ENCODE measurements at places on chromosomes 16 and 17.
A peak's percentile ranks its signal among the peaks of the same experiment; 100 is the strongest.

GRCh38 chr17:49217651-49218413 is 7.3 kb downstream of the ABI3 start:
- DNase-seq, result no peak

- no peak for DNase-seq
Measured at GRCh38 chr17:76467809-76468633, 618 bp downstream of the AANAT start.

- DNase-seq, result no peak
Measured at GRCh38 chr16:30778549-30779244, 8.3 kb downstream of the ZNF629 start.

GRCh38 chr17:60743799-60744198 is 66.1 kb downstream of the BCAS3 start:
- DNase-seq, result peak; percentile 3

DNA sequence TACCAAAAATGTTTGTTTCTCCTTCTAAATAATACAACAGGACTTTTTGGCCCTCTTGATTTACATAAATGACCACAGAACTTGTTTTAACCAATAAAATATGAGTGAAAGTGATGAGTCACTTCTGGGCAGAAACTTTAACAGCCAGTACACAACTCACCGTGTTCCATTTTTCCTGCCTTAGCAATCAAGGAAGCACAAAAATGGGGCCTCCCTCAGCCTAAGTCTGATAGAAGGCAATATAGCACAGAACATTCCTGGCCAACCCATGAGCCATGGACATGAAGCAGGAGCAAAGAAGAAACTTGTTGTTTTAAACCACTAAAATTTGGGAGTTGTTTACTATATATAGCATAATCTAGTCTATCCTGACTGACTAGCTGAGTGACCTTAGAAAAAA is 61.1 kb upstream of the MTMR4 start:
- peak; percentile 27 for DNase-seq

DNA sequence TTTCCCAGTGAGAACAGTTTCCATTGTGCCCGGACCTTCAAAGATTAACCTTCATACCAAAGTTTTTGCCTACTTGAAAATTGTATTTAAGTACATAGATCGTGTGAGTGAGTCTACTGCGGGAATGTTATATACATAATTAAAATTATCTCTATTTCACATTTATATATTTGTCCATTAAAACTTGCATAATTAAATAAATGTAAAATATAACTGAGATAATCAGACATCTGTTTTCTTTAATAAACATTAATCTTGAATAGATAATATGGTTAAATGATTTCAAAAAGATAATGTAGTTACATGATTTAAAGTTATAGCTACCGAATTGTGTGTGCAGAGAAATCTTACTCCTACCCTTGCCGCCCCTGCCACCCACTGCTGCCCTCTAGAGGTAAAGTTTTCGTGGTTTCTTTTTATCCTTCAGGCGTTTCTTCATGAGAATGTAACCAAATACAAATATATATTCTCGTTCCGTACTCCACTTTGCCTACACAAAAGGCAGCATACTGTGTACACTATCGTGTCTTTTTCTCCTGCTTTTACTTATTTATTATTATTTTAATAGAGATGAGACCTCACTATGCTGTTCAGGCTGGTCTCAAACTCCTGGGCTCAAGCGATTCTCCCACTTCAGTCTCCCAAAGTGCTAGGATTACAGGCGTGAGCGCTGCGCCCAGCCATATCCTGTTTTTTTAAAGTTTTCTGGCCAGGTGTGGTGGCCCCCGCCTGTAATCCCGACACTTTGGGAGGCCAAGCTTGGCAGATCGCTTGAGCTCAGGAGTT is 35.6 kb downstream of the RPA1 start:
- peak; percentile 4 for DNase-seq

GRCh38 chr17:6261466-6261865 is 173.5 kb downstream of the AIPL1 start:
- no peak for DNase-seq

- no peak for DNase-seq
Measured at GRCh38 chr17:49486012-49486641, 9.0 kb upstream of the NGFR start.

DNA sequence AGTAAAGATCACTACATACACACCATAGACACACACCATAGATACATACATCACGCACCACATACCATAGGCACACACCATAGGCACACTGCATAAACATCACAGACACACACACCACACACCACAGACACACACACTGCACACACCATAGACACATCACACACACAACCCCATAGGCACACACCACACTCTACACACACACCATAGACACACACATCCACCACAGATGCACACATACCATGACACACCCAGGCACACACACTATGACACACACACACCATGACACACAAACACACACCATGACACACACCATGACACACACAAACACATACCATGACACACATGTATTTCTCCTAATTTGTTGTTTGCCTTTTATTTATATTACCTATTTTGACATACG is 14.1 kb downstream of the TBC1D16 start:
- DNase-seq, result no peak

GRCh38 chr16:28858421-28858820 is 5.2 kb upstream of the SH2B1 start:
- DNase-seq, result no peak

GRCh38 chr17:9529033-9529700 is 46.5 kb downstream of the STX8 start:
- peak; percentile 6 for DNase-seq

GRCh38 chr17:17186551-17187505 is 19.3 kb downstream of the PLD6 start:
- no peak for DNase-seq

DNA sequence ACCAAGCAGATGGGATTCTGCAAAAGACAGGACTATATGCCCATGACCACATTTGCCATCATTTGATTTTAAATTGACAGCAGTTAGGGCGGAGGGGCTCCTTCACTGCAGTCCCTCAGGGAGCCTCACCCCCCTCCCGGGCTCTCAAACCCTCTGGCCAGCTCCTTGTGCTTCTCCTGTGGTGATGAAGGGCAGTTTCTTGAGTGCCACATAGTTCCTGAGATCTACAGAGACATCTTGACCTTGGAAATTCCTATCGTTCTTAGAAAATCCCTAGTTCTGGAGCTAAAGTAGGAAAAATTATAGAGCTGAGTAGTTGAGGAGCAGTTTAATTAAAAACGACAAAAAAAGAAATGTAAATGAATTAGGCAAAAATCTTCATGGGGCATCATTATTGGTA is 231.5 kb downstream of the CCDC182 start:
- DNase-seq, result no peak

- DNase-seq, result no peak
Measured at GRCh38 chr16:2205967-2206313, 686 bp downstream of the MLST8 start.

GRCh38 chr16:27640277-27640600 is 90.3 kb downstream of the KATNIP start:
- no peak for DNase-seq

GRCh38 chr17:30579610-30580315 is 102.6 kb downstream of the GOSR1 start:
- DNase-seq, result no peak

- no peak for DNase-seq
Measured at GRCh38 chr17:31408586-31408985, 17.1 kb downstream of the RAB11FIP4 start.

DNA sequence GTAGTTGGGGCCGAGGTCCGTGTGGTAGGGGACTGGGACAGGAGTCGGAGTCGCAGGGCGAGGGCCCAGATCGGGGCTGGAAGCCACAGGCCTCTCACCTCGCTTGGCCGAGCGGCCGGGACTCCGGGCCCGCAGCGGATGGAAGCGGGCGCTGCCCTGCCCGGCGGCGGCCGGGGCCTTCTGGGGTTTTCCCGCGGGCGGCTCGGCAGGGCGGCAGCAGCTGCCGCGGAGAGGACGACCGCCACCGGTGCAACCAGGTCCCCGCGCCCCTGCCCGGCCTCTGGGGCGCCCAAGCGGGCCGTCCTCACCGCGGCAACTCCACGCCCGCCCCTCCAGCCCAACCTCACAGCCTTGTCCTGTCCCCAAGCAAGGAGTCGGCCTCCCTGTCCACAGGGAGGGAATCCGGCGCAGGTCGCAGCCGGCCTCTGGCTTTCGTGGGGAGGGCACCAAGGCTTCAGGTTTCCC is 15.6 kb upstream of the UTP6 start:
- DNase-seq, result no peak

- DNase-seq, result no peak
Measured at GRCh38 chr17:4232168-4232813, 31.5 kb downstream of the ANKFY1 start.

DNA sequence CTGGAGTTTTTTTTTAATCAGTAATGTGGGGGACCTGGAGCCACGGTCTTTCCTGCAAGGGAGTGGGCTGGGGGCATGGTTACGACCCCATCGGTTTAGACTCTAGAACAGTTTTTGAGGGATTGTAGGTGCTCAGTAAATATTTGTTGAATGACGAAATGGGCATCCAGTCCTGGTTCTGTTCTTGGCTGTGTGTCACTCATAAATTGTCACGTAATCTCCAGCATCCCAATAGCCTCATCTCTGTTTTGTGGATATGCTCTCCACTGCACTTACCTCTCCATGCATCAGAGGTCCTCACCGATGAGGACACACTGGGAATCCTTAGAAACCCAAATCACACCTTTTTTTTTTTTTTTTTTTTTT is 497 bp upstream of the SLC38A7 start:
- DNase-seq, result no peak

- no peak for DNase-seq
Measured at GRCh38 chr16:28188085-28188916, 23.5 kb downstream of the XPO6 start.

DNA sequence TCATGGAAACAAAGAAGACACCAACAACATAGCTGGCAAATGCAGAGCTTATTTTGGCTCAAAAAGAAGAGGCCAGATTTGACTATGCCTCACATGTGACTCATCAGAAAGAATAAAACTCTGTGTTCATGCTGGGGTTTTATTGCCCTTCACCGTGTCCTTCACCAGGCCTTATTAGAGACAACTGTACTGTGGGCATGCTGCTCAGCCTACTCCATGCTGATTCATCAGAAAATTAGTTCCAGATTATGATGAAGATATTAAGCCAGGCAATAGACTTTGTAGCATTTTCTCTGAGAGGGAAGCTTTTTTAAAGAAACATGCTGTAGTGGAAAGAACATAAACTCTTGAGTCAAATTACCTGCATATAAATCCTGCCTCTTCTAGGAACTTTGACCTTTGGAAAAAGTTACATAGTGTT is 89.8 kb downstream of the CYB561 start:
- peak; percentile 97 for DNase-seq

- DNase-seq, result no peak
Measured at GRCh38 chr17:32949181-32949580, 21.2 kb downstream of the TMEM98 start.

- no peak for DNase-seq
Measured at GRCh38 chr17:61736438-61736837, 126.9 kb downstream of the BRIP1 start.
